ENCODE measurements at places on chromosomes 12 and 14. TPM values are rescaled to one million over a fixed set of nuclear protein-coding genes. Genes with fewer than 3 reads are reported as not detected.

The CCDC175 gene
- total RNA-seq, result not detected

The CLEC9A gene
- total RNA-seq, result not detected

The CLEC6A gene
- not detected for total RNA-seq

The CCDC196 gene
- not detected for total RNA-seq

DNA sequence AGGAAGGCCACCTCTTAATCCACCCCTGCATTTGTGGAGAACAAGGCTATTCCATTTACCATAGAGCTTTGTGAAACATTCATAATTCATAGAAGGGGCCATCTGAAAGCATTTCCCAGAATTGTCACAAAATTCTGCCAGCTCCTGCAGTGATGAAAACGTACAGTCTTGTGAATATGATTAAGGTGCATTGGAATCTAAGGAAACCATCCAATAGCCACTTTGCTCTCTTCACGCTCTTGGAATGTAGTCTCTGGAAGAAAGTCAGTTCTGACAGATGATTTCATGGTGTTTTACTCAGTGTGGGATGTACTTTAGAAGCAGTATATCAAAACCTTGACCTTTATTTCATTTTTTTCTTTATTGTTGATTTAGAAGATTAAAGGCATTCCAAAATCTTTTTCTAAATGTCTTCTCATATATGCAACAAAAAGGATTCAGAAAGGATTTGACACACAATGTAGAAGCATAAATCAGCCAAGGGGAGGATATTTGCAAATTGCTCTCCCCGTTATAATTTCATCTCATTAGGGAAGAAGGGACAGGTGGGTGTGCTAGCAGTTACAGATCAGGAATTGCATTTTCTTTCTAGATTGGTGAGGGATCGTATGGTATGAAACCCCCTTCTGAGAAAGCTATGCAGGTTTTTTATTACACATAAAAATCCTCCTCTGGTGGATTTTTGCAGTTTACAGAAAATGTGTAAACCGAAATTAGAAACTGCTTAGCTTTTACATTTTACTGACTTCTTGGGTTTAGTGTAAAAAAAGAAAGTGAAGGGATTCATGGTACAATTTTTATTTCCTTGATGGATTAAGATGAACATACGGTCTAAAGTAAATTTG is 390.2 kb downstream of the LRIG3 start:
- no peak for DNase-seq
- peak overlapping the region; percentile 32 for H3K4me3 ChIP-seq
- H3K27ac ChIP-seq, result peak overlapping the region; percentile 90

GRCh38 chr12:109832541-109833306 is 474 bp downstream of the TRPV4 start:
- peaks cover 8% of the 10 kb centered on the region for H3K27me3 ChIP-seq
- H3K4me3 ChIP-seq, result peak overlapping the region; percentile 55
- H3K4me1 ChIP-seq, result peaks cover 3% of the 10 kb centered on the region
- H3K36me3 ChIP-seq, result no peaks in the 10 kb centered on the region
- no peak overlapping the region for H3K27ac ChIP-seq

GRCh38 chr12:103810111-103810510 is 30.9 kb downstream of the NT5DC3 start:
- H3K27ac ChIP-seq, result no peak overlapping the region
- peaks cover 35% of the 10 kb centered on the region for H3K4me1 ChIP-seq
- no peaks in the 10 kb centered on the region for H3K27me3 ChIP-seq
- no peak for DNase-seq

DNA sequence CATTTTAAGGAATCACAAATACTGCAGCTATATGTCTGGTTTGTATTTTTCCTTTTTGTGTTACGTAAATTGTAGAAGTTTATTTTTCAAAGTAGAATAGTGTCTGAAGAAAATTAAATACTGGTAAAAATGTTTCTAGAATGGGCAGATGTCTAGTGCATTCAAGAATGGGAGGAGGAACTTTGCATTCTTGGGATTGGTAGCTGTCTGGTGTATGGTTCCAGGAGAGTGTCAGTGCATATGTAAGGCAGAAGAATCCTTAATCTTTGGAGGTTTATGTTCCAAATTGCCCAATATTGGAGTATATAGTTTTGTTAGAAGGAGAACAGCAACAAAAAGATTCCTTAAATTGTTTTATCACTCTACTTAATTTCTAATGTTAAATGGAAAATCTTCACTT is 13.5 kb downstream of the PAPOLA start:
- H3K4me1 ChIP-seq, result peaks cover 58% of the 10 kb centered on the region
- DNase-seq, result no peak
- peak overlapping the region; percentile 43 for H3K27ac ChIP-seq
- H3K36me3 ChIP-seq, result no peaks in the 10 kb centered on the region
- no peak overlapping the region for H3K4me3 ChIP-seq

DNA sequence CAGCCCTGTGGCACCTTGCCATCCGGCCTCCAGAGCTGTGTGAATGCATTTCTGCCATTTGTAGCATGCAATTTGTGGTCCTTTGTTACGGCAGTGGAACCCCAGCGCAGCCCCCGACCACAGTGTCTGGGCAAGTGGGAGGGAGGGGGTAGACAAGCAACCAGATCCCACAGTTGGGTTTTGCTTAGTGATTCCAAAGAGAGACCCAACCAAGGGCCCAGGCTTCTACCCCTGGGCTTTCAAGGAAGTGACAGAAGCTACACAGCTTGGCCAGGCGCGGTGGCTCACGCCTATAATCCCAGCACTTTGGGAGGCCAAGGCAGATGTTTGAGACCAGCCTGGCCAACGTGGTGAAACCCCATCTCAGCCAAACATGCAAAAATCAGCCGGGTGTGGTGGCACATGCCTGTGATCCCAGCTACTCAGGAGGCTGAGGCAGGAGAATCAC is 17.8 kb downstream of the ZBTB42 start:
- peak; percentile 50 for DNase-seq
- H3K27me3 ChIP-seq, result no peaks in the 10 kb centered on the region
- no peak overlapping the region for H3K4me3 ChIP-seq
- peaks cover 17% of the 10 kb centered on the region for H3K4me1 ChIP-seq
- no peak overlapping the region for H3K27ac ChIP-seq

DNA sequence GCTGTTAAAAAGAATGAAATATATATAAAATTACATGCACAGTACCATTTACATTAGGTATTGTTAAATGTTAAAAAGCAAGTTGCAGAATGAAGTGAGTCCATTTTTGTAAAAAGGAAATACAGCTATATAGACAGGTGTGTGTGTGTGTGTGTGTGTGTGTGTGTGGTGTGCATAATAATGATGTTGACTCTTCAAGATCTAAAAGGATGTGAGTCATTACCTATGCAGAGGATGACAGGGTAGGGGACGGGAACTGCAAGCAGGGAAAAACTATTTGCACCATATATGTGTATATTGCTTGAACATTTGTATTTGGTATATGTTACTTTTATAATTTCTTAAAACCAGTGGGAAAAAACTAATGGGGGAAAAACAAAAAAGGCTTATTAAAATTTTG is 3.1 kb downstream of the C14orf39 start:
- no peak for DNase-seq
- peaks cover 5% of the 10 kb centered on the region for H3K36me3 ChIP-seq
- H3K27ac ChIP-seq, result no peak overlapping the region

DNA sequence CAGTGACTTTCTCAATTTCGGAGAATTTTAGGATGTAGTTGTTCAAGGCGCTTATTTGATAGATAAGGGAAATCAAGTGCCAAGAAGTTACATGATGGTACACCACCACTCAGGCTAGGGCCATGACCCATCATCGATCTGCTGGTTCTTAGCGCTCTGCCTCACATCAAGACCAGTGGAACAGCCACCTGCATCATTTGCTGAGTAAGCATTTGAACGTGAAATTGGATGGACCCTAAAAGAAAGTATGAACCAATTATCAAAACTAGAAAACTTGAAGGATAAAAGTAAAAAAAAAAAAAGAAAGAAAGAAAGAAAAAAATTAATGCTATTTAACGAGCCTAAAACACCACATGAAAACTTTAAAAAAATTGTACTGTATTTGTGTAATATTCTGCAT is 27.5 kb upstream of the KRAS start:
- H3K27ac ChIP-seq, result no peak overlapping the region
- no peak for DNase-seq
- no peaks in the 10 kb centered on the region for H3K27me3 ChIP-seq
- H3K4me3 ChIP-seq, result no peak overlapping the region
- H3K36me3 ChIP-seq, result no peaks in the 10 kb centered on the region

DNA sequence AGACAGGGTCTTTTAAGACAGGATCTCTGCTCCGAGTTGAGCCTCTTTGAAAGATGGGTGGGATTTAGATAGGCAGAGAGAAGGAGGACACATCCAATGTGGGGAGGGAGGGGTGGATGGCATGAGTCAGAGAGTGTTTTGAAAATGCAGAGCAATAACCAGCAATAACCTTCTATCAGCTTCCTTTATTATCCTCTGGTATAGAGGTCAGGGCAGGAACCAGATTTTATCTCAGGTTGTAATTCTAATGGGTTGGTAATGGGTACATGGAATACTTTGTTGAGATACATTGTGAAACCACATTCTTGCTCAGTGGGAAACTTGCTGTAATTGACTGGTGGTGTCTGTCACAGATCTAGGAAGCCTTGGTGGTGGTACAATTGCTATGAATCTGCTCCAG is 37.6 kb upstream of the CCDC63 start:
- H3K27me3 ChIP-seq, result peaks cover 22% of the 10 kb centered on the region
- no peak overlapping the region for H3K4me3 ChIP-seq
- H3K4me1 ChIP-seq, result no peaks in the 10 kb centered on the region
- no peak for DNase-seq
- H3K36me3 ChIP-seq, result peaks cover 4% of the 10 kb centered on the region

- no peaks in the 10 kb centered on the region for H3K27me3 ChIP-seq
- H3K27ac ChIP-seq, result peak overlapping the region; percentile 79
- H3K36me3 ChIP-seq, result peaks cover 7% of the 10 kb centered on the region
- no peak for DNase-seq
These were observed 139.2 kb downstream of the TGFB3 start for GRCh38 chr14:75842551-75842950.

DNA sequence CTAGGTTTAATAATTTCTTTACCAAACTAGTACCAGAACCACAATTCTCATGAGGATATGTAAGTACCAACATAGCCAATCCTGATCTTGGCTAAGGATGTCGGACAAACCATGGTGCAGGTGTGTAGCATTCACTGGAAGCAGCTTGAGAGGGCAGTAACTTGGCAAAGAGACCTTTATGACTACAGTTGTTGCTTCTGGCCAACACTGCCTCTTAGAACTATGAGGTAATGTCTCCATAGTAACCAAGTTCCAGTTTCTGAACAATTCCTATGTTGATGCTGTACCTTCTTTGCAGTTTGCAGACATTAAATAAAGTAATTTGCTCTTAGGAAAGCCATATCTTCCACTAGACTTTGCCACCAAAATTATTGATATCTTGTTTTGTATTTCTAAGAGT is at the start of gene LMNTD1:
Gene LMNTD1 (minus strand): TSS at position 186 of the 400 bp plus-strand sequence. CDS start 324 bp downstream, outside the sequence.
- H3K27ac ChIP-seq, result peak within 1 kb of the TSS; percentile 10
- no peak within 1 kb of the TSS for H3K4me3 ChIP-seq
- no peaks in the 10 kb centered on the region for H3K27me3 ChIP-seq
- peaks cover 10% of the 10 kb centered on the region for H3K4me1 ChIP-seq
- no peak for DNase-seq

DNA sequence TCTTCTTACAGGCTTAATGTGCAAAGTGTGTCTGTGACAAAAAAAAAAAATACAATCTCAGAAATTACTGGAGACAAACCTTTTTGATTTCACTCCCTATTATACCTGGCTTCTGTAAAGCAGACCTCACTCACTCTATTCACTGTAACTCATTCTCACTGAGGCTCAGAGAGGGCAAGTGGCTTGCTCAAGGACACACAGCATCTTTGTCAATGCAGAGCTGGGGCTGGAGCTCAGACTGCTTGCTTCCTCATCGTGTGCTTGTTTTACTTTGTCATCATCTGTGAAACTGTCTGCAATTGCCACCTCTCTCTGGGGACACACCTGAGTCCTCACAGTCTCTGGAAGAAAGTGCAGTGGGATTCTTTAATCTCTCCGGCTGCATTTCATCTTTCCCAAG is 120.0 kb downstream of the PTPN11 start:
- H3K27ac ChIP-seq, result no peak overlapping the region
- no peaks in the 10 kb centered on the region for H3K27me3 ChIP-seq
- peaks cover 7% of the 10 kb centered on the region for H3K4me1 ChIP-seq
- peaks cover 1% of the 10 kb centered on the region for H3K36me3 ChIP-seq
- H3K4me3 ChIP-seq, result no peak overlapping the region

DNA sequence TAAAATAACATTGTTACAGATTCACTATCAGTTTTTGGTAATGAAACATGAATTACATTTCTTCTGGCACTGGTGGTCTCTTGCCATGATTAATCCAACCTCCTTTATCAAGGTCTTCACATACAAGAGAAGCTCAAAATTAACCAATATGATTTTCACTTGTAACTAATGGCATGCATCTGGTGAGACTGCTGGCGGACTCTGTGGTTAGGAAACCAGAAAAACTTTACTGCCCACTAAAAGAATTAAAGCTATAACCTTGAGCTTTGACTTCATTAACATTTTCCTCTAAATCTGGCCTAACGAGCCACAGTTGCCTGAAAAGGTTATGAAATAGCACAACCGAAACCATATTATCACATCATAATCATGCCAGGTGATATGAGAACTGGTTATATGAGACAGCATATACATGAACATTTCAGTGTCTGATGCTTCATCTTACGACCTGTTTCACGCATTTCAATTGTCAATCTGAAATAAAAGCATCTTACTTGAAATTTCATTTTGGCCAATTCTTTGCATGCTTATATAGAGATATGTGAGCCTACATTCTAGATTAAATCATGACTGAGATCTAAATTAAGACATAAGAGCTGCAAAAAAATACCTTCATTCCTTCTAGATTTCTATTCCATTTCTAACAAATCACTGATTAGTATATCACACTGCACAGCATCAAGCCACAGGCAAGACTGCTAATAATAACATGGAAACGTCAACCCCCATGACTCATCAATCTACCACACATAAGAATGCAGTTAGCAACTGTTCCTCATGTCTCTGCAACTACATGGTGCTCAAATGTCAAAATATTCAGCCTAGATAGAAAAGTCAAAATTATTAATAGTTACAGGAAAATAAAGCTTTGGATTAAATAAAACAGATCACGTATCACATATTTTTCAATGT is 89.3 kb downstream of the OSBPL8 start:
- no peak for DNase-seq
- no peaks in the 10 kb centered on the region for H3K36me3 ChIP-seq
- peaks cover 8% of the 10 kb centered on the region for H3K4me1 ChIP-seq
- no peak overlapping the region for H3K4me3 ChIP-seq

DNA sequence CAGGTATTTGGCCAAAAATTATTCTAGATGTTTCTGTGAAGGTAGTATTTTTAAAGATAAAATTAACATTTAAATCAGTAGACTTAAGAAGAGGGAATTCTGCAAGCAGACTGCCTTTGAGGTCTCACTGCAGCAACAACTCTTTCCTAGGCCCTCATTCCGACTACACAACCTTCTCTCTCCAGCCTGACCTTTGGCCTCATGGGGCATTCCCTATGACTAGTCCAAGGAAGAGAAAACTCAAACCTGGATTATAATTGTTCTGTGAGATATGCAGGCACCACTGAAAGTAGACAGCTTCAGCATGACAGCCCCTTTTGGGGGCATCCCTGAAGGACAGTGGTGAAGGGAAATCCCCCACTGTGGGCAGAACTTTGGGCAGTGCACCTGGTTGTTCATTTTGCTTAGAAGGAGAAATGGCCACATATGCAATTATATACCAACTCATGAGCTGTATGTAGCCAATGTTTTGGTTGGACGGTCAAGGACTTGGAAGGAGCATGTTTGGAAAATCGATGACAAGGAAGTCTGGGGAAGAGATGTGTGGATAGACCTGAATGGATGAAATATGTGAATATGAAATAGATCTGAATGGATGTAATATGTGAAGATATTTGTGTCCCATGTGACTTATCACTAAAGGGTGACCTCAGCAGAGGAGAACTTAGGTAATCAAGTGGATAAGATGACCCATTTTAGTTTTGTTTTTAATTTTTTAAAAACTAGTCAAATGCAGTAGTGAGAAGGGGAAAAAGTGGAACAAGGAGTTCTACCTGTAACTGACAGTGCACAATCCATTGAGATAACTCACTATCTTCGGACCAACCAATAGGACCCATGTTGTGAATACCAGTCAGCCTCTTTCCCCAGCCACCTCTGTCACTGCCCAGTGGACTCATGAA is 233.3 kb upstream of the FOXN3 start:
- H3K27ac ChIP-seq, result no peak overlapping the region
- H3K27me3 ChIP-seq, result no peaks in the 10 kb centered on the region

Data from chondrocyte (in vitro differentiated cells).